ENCODE measurements at places on chromosomes 3 and 15.

- DNase-seq = no peak
Measured at GRCh38 chr15:77500989-77501388, 80.3 kb downstream of the HMG20A start.

DNA sequence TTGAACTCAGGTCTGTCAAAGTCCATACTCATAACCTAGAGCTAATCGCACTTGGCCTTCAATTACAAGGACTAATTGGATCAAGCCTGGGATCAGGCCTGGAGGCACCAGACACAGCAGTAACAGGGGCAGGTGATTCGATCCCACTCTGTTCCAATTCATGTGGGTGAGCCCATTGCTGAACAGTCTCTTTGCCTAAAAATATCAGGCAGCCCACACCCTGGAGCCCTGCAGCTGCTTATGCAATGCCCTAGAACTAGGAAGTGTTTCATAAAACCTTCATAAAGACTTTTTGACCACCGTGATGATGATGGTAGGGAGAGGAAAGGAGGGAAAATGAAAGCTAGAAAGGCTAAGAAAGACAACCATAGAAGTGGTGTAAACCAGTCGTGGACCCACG is 47.8 kb upstream of the NEO1 start:
- no peak for DNase-seq

- DNase-seq = no peak
Measured at GRCh38 chr15:69939513-69940440, 157.9 kb downstream of the TLE3 start.

GRCh38 chr15:47839233-47839825 is 122.0 kb downstream of the SEMA6D start:
- no peak for DNase-seq

GRCh38 chr15:47685141-47685870 is 32.0 kb upstream of the SEMA6D start:
- DNase-seq = no peak

DNA sequence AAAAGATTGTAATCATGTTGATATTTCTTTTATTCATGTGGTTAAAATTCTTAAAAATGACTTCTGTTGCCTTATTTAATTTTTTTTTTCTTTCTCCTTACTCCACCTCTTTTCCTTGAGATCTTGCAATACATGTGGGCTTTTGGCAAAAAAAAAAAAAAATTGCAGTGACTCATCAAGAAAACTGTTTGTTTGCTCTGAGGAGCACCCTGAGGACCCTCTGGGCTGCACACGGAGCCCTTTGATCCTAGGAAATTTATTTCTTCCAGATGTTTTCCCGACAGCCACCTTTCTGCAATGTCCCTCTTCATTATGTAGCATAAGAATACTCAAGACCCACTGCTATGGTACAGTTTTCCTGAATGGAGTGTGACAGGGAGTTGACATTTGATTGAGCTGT is 371.7 kb downstream of the ZBTB20 start:
- no peak for DNase-seq

DNA sequence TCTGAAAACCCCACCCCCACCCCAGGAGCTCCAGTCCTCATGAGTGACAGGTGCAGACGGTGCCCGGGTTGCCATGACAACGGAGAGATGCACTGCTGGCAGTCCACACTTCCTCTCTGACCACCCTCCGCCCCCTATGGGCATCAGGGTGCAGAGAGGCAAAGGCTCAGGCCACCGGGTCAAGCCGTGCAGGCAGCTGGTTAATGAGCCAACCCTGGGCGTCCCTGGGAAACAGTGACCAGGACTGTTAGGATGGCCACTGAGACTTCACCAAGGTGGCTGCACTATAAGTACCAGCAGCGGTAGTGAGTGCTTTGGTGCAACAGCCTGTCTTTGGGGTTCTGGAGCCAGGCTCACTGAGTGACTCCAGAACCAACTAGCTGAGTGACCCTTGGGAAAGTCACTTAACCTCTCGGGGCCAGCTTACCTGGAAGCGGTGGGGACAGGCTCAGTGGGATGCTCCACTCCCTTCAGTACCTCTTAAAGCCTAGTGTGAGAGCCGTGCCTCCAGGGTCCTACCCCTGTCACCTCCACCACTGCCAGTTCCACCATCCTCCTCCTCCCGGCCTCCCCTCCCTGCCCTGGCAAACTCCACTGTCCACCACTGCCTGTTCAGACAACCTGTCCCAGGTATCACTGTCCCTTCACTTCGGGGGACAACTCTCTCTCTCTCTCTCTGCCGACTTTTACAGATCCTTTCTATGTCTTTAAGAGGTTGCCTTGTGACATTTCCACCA is 121.0 kb upstream of the PRR20G start:
- no peak for DNase-seq

DNA sequence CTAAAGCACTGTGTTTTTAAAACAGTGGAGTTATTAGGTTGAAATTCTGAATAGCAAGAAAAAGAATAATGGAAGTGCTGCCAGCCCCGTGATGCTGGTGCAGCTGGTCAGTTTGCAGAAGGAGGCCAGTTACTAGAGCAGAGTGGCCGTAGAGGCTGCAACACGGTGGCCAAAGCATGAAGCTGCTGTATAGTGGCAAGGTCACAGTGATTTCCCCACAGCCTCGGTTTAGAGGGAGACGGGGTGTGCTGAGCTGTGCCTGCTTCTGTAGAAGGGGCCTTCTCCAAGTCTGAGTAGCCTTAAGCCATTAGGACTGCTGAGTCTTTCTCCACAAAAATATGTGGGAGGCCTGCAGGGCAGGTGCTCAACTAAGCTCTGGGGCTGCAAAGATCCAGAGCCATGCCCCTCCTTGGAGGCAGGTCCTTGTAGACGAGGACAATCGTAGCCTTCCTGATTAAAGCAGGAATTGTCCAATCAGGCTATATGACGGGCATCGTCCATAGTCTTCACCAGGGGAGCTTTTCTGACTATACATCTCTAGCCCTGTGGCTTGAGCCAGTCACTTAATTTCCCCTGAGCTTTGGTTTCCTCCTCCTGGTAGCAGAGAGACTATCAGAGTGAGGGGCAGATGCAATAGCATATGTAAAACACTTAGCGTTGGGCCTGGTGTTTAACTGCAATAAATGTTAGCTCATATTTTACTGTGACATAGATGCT is 151.6 kb downstream of the PGPEP1L start:
- no peak for DNase-seq
